ENCODE measurements at places on chromosomes 11 and 22. TPM values are rescaled to one million over a fixed set of nuclear protein-coding genes. Genes with fewer than 3 reads are reported as not detected.
A peak's percentile ranks its signal among the peaks of the same experiment; 100 is the strongest.

GRCh38 chr11:70090961-70091381, 12.9 kb downstream of the ANO1 start:
- DNase-seq, result peak; percentile 22

GRCh38 chr11:96607864-96608558, 218.2 kb downstream of the JRKL start:
- no peak for DNase-seq

DNA sequence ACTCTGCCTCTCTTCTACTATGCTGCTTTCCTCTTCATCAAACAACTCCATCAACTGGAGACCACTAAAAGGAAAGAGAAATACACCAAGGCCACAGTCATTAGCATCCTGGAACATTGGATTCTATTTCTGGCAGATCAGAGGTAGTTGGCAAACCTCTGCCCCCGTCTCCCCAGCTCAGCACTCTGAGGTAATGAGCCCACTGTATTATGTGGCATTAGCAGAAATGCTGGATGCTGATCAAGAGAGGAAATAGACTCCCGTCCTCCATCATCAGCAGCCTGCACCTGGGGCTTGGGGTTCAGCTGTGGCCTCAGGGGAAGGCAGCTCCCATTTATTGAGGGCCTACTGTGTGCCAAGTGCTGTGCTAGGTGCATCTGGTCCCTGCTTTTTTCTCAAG, 9.0 kb upstream of the RASD2 start:
- DNase-seq, result no peak

DNA sequence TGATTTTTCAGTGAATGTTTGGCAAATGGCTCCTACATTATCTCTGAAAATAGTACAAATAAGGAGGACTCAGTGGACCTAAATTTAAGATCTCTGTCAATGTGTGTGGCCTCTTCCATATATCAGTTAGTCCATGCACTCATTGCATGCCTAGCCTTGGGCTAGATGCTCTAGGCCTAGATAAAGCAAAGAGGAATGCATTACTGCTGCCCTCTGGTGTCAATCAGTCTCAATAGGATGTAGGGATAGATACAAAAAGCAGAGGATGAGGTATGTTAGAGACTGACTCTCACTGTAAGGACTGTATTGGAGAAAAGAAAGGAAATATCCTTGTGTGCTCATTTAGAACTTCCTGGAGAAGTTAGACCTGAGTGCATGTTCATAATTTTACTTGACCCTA, 42.0 kb downstream of the MS4A2 start:
- DNase-seq, result no peak

The VSIG10L2 gene
- total RNA-seq, result not detected

GRCh38 chr22:50713008-50713385, 25.0 kb upstream of the ACR start:
- DNase-seq, result no peak

DNA sequence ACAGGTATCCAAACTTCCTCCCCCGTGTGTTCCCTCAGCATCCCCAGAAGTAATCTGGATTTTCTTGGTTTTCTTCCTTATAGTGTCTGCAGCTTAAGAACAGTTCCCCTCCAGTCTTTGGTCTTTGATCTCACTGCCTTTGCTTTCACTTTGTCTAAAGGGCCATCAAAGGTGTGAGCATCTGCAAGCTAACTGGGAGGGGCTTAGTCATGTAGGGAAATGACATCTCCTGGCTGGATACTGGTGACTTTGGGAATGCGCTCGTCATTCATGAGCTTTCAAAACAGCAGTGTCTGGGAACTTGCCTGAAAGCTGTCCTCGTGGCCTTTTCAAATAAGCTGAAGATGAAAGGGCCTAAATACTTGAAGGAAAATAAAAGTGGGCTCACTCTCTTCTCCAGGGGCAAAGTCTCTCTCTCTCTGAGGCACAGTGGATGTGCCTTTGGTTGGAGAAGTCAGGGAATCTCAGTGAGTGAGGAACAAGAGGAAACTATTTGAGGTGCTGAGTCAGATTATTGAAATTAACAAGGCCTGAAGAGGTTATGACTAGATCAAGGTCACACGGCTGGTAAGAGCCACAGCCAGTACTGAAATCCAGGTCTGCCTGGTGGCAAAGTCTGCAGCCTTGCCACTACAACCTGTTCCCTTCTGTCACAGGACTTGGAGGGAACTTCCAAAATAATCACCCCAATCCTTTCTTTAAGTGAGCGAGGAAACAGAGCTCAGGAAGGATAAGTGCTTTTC, 45.6 kb upstream of the TENM4 start:
- no peak for DNase-seq

The MUC15 gene
- 0.25 TPM for total RNA-seq

The GAB4 gene
- not detected for total RNA-seq

The TRIM29 gene
- total RNA-seq, result not detected

- peak; percentile 51 for DNase-seq
Observed at GRCh38 chr11:3380706-3381545, 2.0 kb upstream of the ZNF195 start.

GRCh38 chr11:514606-515005, 7.6 kb upstream of the RNH1 start:
- DNase-seq, result no peak

DNA sequence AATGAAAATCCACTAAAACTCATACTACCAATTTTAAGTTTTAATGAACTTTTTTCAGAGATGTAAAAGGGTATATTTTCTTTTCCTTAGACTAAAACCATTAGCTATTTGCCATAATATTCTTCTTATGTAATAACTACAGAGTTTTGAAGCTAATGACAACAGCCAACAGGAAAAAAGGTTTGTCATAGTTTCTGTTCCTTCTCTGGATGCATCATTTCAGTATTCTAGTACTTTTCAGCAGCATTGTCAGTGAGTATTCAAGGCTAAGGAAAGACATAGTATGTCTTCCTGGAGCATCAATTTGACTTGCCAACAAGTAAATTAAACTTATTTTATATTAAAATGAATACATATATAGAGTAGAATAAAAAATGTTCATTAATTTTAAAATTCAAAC, 166.0 kb downstream of the METTL15 start:
- DNase-seq, result no peak

The ZNF214 gene
- 2.9 TPM for total RNA-seq

DNA sequence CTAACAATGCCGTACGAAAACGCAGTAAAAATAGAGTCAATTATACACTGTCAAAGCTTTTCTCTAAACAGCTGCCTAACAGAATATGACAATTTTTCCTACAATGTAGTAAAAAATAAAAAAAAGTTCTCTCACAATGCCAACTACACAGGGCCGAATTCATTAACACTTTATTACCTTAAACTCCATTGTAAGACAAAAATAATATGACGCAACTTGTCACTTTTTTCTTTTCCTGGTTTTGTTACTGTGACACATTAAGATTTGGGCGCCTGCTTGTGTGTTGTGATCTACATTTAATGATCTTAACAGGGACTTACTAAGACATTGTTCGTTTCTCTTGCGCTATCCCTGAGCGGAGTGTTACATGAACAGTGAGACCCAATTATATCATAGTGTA, 204.1 kb downstream of the INSC start:
- DNase-seq, result no peak

- no peak for DNase-seq
Observed at GRCh38 chr11:48013269-48013901, 33.0 kb downstream of the PTPRJ start.

GRCh38 chr11:1116666-1117390, 40.9 kb upstream of the MUC5AC start:
- no peak for DNase-seq

The PIWIL4 gene
- 2.7 TPM for total RNA-seq

DNA sequence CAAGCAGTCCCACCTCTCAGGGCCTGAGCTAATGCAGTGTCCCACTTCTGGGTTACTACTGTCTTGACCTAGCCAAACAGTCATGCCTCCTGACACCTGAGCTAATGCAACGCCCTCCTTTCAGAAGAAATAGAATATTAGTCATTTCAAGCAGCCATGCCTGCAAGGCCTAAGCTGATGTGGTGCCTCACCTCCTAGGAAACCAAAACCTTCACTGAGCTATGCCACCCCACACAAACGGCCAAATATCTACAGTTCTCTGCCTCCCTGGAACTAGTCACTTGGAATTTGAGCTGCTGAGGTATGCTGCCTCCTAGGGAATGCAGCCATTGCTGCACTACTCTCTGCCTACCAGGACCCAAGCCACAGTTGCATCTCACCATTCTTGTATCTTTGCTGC, 8.3 kb upstream of the MS4A6E start:
- no peak for DNase-seq

GRCh38 chr11:133070791-133071190, 461.5 kb downstream of the OPCML start:
- DNase-seq, result no peak

DNA sequence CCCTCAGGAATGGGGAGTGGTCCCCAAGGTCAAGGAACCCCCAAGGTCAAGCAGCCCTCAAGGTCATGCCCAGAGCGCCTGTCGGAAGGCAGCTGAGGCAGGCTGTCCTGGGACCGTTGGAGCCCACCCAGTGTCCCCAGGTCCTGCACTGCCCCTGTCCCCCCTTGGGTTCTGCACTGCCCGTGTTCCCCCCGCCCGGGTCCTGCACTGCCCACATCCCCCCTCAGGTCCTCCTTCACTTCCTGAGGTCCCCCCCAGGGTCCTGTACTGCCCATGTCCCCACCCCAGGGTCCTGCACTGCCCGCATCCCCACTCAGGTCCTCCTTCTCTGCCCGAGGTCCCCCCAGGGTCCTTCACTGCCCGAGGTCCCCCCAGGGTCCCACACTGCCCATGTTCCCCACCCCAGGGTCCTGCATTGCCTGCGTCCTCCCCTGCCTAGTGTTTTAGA, 1073.0 kb downstream of the BRD1 start:
- DNase-seq, result no peak

The TESMIN gene
- not detected for total RNA-seq

The POU2AF1 gene
- total RNA-seq, result not detected

DNA sequence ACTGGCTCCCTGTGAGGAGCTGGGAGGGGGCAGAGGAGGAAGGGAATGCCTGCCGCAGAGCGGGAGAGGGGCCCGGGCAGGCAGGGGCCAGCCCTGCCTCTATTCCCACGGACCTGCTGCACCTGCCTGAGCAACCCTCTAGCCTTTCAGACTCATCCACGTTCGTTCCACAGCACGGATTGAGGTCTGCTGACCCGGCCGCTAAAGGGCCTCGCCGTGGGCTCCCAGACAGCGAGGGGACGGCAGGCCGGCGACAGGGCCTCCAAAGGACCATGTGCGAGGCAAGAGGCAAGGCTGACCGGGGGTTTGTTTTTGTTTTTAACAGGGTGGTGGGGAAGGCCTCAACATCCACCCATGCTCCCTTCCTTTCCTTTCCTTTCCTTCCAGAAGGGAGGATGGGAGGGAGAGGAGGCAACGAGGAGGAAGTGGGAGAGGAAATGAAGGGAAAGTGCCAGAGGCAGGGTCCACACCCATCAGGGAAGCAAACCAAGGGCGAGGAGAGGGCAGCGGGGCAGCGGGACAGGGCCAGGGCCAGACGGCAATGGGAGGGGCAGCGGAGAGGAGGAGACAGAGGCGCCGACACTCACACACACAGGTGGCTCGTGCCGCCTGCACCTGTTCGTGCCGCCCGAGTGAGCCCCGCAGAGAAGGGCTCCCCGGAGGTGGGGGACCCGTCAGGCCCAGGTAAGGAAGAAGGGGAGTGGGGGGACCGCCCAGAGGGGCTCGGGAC, 7.5 kb downstream of the LRFN4 start:
- DNase-seq, result no peak

DNA sequence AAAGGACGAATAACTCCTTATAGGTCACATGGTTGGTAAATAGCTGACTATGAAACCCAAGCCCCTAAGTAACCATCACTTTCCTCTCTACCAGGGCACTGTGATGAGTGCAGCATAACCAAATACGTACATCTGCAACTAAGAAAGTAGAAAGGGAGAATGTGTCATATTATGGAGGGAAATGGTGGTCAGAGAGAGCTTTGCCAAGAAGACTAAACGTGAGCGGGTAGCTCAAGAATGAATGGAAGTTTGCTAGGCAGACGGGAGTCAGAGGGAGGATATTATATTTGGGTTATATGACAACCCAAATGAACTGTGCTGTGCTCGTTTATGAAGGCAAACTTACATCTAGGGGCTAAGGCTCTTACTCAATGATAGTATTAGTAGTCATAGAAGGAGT, 537.3 kb downstream of the OPCML start:
- no peak for DNase-seq

GRCh38 chr11:34926101-34926830, 9.8 kb downstream of the PDHX start:
- peak; percentile 76 for DNase-seq

The ENTHD1 gene
- not detected for total RNA-seq

DNA sequence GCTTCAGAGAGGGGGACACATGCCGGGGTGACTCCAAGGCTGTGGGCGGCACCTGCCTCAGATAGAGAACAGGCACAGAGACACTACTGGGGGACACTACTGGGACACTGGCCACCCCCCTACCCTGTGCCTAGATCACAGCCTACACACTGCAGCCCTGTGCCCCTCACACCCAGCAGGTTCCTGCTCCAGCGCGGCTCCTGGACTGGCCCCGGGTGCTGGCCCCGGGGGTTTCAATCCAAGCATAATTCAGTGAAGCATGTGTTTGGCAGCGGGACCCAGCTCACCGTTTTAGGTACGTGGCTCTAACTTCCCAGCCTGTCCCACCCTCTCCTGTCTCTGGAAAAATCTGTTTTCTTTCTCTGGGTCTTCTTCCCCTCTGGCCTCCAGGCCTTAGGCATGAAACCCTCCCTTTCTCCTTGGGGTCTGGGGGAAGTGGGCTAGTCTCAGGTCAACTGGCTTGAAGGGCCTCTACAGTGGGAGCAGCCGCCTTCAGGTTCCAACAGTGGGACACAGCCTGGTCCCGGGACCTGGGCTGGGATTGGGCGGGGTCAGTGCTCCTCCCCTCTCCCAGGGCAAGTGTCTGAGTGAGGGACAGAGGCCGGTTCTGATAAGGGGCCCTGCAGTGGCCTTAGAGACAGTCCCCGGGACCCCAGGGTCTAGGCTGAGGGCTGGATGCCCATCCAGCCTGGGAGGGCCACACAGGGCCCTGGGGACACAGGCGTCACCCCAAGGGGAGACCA, 98.8 kb downstream of the CRYBB2 start:
- no peak for DNase-seq

GRCh38 chr11:93939084-93939760, 81.9 kb upstream of the HEPHL1 start:
- DNase-seq, result peak; percentile 57

GRCh38 chr22:45785458-45785857, 113.8 kb downstream of the ATXN10 start:
- peak; percentile 22 for DNase-seq

- no peak for DNase-seq
Observed at GRCh38 chr22:39349967-39350726, at the start of gene SYNGR1. Gene SYNGR1 (plus strand): TSS chr22:39349991. CDS start chr22:39350011, 20 bp downstream.

The APOA4 gene
- total RNA-seq, result not detected

DNA sequence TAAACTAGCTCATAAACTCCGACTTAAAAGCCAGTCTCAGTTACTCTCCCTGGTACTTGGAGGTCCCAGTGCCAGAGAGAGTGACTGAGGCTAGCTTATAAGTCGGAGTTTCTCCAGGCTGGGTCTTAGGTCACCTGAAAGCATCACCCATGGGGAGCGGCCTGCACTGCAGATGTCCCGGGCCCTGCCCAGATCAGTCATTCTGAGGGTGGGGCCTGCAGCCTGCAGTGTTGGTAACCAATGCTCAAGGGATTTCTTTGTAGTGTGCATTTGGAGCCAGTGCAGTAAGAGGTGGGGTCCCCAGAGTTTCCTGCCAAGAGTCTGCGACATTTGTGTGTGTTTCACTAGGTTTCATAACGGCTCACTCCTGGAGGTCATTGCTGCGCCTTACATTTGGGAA, 14.8 kb downstream of the TAB1 start:
- no peak for DNase-seq

The LYVE1 gene
- not detected for total RNA-seq

GRCh38 chr22:49008682-49009235, 818.9 kb downstream of the BRD1 start:
- DNase-seq, result no peak

- DNase-seq, result no peak
Observed at GRCh38 chr11:48161951-48162884, 54.4 kb upstream of the OR4B1 start.

The PRR33 gene
- total RNA-seq, result not detected

Data from fibroblast of the aortic adventitia (primary cell).